Suppressor macrophage treated with lipopolysaccharide for 1 hour (primary cell): ENCODE measurements at places on chromosomes 1 and 21.

- DNase-seq: no peak
Measured at GRCh38 chr1:204262506-204263253, 48.9 kb upstream of the GOLT1A start.

DNA sequence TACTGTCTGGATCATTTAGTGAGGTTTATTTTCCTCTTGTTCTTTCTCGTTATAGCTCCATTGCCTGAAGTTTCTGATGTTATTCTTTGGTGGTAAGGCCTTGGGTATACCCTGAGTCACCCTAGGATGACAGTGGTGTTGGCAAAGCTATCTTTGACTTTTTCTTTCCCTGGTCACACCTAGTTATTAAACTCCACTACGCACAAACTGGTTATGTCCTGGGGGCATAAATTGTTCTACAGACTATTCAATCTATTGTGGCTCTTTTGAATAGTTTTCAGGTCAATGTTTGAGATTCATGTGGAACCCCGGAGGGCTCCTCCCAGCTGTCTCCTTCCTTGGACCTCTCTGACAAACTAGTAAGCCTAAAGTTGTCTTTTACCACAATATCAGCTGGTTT lies 157.7 kb downstream of the SLC35F3 start:
- DNase-seq: no peak

DNA sequence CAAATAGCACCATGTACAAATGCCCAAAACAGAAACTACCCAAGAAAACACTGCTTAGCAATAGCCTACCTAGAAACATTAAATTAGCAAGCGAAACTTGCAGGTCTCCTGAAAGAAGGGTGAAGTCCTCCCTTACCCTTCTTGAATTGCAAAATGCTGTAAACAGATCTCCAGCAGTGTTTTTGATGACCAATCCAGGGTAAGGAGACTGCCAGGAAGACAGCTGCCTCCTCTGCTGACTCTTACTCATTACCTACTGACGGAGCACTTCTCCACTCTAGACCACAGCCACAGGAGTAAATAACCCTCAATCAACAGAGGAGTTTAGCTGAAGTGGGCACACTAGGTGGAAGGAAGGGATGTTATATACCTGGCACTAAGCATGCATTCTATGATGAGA lies 32.2 kb upstream of the GADD45A start:
- peak; percentile 67 for DNase-seq

DNA sequence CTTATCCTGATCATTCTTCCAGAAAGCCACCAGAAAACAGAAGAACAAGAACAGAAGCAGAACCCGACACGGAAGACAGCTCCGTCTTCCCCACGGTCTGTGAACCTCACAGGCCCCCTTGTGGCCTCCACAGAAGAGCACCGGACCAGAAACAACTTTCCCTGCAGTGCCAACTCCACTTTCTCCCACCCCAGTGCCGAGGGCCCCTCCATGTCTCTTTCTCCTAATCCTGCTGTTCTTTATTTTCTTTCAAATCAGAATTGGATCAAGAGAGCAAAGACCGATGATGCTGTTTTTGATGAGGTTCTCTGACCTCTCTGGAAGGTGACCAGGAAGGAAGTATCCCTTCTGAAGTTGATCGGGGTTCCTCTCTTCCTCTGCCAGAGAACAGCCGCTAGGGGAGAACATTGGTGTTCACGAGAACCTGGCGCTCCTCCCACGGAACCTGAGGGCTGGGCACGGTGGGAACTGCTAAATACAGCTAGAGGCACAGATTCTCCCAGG lies 58.9 kb upstream of the CTTNBP2NL start:
- peak; percentile 50 for DNase-seq

- peak; percentile 50 for DNase-seq
Measured at GRCh38 chr1:228101994-228102790, 933 bp downstream of the C1orf35 start.

DNA sequence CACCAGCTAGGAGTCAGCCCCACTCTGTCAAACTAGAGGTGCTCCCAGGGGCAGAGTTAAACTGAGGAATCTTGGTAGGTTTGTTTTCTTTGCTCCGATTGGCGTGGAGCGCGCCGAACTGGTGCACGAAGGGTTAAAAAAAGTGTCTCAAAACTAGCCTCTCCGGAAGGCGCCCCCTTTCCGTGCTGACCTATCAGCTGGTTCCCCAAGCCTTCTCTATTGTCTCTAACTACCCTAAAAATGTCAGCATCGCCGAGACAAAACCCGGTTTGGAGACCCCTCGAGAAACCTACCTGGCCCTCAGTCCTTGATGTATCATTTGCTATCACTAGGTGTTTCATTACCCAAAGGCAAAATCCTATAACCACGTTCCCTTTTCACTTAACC lies 2.2 kb downstream of the TGFB2 start:
- no peak for DNase-seq

- no peak for DNase-seq
Measured at GRCh38 chr1:236124965-236125364, 17.4 kb upstream of the GPR137B start.

- DNase-seq: no peak
Measured at GRCh38 chr1:97989094-97989680, 68.4 kb upstream of the DPYD start.
